ENCODE measurements at places on chromosomes 16 and 17.

- no peak for DNase-seq
These were observed 128.1 kb downstream of the MRTFB start for GRCh38 chr16:14199199-14199598.

GRCh38 chr16:85871756-85872155 is 27.2 kb upstream of the IRF8 start:
- DNase-seq: no peak

- DNase-seq: no peak
These were observed 7.8 kb upstream of the N4BP1 start for GRCh38 chr16:48617711-48618148.

DNA sequence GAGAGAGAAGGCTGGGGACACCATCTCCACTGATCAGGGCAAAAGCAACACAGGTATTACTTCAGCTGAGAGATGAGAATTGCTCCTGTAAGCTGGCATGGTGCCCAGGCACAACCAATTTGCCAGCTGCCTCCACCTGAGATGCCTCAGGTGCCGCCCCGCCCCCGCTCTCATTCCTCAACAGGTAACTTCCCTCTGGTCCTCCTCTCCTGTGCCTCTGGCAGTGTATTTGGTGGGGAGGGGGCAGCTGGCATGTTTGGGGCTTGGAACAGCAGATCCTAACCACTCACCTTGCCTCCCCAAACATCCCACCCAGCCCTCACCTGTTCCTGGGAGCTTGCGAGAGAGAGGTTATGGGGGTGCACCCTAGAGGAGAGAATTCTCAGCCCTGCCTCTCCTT is 2.9 kb upstream of the SRCIN1 start:
- no peak for DNase-seq

DNA sequence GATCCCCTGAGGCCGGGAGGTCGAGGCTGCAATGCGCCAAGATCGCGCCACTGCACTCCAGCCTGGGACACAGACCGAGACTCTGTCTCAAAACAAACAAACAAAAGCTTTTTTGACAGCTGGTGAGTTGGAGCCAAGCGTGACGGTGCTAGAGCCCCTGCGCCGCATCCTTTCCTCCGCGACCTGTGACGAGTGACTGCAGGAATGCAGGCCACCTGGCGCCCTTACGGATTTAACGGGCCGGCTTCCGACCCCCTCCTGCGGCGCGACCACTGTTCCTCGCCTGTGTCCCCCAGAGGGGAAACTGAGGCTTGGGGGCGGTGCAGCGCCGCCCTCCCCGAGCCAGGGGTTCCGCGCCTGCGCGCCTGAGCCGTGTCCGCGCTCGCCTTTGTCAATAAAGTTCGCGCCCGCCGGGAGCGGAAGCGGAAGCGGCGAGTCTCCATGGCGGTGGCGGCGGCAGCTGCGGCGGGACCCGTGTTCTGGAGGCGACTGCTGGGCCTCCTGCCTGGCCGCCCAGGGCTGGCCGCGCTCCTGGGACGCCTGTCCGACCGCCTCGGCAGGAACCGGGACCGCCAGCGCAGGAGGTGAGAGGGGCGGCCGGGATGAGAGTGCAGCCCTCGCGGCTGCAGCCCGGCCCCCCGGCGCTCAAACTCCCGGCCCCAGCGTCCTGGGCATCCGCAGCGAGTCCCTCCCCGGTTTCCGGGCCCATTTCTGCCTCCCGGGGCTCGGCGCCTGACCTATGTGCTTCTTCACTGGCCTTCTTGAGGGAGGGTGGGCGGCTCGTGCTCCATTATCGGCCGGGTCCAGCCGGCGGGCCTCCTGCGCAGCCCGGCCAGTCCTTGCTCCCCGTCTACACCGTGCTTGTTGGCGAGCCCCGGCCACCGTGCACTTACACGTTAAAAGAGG is at the start of gene PGS1:
Gene PGS1, plus strand, starts transcription at position 425 of the 906 bp plus-strand sequence. Its CDS starts 17 bp downstream, at position 442.
- DNase-seq: peak; percentile 90

DNA sequence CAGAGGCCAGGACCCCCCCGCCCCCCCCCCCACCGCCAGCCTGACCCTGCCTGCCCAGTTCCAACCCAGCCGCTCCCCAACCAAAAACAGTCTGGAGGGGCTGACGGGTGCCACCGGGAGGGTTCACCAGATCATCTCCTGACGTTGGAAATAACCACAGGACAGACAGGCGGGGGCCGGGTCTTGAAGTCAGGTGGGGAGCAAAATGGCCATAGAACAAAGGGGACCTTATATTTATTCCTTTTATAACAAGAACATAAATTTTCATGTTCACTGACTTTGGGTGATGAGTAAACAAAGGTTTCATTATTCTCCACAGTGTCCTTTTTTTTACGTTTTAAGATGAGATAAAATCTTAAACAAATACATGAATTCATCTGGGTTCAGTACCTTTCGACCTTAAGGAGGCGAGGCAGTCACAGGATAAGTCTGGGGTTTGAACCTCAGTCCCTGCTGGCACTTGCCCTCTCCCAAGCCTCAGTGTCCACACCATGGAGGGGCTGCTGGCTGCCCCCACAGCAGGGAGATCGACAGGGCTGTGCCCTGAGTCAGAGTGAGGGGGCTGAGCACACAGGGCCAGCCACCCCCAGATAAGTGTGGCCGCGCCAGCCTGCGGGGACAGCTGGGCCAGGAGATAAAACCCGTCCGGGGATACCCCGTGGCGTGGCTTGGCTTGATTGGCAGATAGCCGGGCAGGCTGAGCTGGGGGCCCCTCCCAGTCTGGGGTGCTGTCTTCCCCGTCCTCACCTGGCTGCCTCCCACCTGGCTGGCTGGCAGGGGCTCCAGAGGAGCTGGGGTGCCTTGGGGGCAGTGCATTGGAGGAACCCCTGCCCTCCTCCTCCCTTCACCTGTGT is 15.0 kb downstream of the SLC7A5 start:
- DNase-seq: no peak

DNA sequence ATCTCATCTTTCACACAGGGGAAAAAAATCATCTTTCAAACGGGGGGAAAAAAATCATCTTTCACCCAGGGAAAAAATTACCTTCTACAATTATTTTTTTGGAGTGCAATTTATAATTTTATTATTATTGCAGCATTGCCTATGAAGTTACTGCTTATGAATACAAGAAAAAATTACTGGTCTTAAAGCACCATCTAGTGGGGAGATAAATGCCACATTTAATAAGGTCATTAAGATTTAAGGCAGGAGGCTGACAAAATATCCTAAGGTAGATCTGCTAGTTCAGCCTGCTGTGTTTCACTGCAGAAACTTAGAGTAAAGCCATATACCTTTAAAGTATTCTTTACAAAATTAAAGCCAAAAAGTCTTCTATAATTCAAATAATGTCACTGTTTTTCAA is 13.7 kb downstream of the SHCBP1 start:
- DNase-seq: no peak

DNA sequence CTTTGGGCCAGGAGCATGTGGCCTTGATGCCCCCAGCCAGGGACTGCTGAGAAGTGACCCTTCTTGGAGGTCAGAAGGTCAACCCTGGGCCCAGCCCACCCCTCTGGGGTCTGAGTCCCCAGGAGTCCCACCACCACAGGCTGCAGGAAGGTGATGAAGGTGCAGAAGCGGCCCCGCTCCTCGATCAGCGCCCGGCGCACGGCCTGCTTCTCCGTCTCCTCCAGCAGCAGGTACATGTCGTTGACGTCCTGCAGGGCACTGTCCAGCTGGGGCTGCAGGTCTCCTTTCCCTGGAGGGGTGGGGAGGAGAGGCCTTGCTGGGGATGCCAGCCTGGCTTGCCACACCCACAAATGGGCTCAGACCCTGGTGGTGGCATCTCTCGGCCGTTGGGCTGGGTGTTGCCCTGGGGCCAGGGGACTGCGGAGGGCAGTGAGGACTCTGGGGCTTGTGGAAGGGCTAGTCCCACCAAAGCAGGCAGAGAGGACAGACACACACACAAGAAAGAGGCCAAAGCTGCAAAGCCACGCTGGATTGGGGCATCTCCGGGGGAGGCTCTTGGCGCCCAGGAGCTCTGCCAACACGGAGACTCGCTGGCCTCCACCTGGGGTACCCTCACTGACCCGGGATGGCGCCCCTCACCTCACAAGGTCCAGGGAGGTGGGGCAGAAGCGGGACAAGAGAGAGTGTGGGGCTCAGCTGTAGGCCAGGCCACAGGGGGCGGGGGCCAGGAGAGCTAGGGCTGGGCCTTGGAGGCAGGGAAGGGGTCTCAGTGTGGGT is 7.5 kb downstream of the MTSS2 start:
- DNase-seq: no peak

GRCh38 chr17:32264140-32264799 is 1.4 kb upstream of the RHBDL3 start:
- DNase-seq: no peak

GRCh38 chr17:14302091-14302430 is 1.2 kb downstream of the HS3ST3B1 start:
- DNase-seq: peak; percentile 54

DNA sequence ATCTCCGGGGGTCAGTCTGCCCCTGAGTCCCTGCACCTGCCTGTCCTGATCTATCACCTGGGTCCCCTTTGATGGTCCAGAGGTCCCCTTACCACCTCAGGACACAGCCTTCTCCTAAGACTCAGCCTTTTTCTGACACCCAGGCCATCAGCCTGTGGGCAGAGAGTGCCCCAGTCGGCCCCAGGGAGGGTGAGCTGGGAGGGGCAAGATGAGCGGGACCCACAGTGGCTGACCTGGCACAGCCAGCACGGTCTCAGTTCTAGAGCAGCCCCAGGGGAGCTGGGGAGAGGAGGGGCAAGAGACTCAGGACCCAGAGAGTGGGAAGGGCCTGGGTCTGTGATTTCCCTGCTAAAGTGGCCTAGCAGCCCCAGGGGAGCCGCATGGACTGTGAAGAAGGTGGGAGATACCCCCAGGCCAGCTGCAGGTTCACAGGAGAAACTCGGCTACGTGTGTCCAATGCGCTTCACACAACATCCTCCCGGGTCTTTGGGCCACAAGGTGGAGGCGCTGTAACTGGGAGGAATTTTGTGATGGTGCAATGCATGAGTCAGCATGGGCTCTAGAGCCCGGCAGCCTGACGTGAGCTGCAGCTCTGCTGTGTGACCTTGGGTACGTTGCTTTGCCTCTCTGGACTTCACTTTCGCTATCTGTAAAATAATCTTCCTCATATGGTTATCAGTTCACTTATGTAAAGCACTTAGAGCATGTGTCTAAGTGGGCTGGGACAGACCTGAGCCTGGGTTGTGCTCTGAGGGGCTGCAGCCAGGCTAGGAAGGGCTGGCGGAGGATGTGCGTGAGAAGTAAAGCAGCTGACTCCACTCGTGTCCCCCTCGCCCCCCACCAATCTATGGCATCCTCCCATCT is 67.2 kb upstream of the LHX1 start:
- DNase-seq: no peak

DNA sequence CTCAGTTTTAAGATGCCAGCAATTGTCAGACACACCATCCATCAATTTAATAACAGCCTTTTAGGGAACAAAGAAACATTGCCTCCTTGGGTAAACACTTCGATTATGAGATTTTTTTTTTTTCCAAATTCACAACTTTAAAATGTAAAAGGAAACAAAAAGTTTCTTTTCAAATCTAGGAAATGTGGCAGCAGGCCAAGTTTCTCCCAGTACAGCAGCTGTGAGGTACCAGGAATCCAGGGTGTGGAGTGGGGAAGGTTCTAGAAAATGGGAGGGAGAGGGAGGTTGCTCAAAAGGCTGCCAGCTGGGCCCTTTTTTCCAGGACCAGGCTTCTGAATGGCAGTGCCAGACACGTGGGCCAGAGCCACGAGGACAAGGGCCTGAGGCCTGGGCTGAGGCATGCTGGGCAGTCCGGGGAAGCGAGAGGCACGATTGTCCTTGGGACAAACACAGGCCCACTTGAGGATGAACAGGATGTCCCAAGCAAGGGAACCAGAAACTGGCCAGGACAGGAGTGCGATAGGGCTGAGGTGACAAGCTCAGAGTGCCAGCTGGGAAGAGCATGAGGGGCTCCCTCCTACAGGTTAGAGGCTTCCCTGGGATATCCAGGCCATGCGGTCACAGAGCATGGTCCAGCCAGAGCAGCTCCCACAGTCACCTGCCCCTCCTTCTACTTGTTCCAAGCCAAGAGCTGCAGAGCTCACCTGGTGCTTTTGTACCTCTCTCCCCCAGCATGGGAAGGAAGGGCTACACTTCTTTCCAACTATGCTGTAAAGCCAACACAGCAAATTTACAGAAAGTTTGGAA is 215.1 kb downstream of the KATNIP start:
- no peak for DNase-seq

DNA sequence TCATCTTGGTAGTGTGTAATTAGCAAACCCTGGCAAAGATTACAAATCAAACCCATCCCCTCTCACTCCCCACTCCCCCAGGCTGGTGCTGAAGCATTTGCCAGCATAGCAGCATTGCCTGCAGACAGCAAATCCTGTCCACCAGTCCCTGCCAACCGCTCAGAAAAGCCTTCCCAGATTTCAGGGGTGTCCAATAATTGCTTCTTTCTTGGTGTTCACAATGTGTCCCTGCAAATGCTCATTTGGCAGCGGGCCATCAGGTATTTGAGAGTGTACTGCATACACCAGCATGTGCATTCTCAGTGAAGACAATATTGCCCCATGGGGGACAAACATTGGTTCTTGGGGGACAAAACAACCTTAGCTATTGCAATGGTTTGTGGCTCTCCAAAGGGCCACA is 28.2 kb downstream of the ORC6 start:
- DNase-seq: no peak

DNA sequence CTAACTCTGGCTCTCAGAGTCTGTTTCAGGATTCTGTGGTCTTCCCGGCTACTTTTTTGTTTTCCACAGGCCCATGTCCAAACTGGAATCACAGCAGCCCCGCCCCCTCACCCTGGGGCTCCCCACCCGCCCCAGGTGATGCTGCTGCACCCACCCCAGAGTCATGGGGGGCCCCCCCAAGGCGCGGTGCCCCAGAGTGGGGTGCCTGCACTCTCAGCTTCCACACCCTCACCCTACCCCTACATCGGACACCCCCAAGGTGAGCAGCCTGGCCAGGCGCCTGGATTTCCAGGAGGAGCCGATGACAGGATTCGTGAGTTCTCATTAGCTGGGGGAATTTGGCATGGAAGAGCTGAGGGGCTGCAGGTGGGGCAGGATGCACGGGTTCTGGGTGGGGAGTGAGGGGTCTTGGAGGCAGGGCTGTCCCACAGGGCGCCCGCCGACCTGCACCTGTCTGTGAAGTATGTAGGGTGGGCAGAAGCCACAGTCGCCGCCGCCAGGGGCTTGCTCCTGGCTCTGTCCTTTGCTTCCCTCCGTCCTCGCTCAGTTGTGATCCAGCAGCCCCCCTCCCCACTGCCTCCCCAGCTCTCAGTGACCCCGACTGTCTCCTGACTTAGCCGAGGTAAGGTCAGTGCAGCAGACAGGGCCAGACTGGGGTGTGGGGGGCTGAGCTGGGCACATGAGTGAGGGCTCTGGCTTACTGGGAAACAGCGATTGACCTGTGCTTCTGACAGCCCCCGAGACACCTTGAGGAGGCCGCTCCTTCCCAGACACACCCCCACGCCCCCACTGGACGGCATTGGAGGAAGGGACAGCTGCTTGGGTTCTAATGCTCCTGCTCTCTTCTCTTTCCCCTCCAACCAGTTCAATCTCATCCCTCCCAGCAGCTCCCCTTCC is 10.0 kb downstream of the TUFM start:
- DNase-seq: no peak

DNA sequence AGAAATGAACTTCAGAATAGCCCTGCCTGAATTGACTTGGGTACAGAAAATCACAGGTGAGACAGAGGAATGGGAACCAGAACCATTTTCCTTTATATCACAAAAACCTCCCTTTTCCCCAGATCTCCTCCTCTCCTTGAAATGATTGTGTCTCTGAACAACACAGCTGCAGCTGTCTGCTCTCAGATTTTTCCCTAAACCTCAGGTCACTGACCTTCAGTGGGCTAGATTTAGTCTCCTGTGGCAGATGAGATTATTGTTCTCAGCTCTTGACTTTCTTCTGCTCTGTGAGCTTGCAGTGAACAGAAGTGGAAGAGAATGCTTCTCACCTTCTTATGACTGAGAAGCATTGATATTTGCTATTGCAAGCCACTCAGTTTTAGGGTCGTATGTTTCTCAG is 92.3 kb upstream of the FAM20A start:
- DNase-seq: no peak

GRCh38 chr17:15782866-15783265 is 50.8 kb downstream of the TBC1D26 start:
- DNase-seq: no peak
